ENCODE measurements at places on chromosomes 3 and 15.
A peak's percentile ranks its signal among the peaks of the same experiment; 100 is the strongest.

DNA sequence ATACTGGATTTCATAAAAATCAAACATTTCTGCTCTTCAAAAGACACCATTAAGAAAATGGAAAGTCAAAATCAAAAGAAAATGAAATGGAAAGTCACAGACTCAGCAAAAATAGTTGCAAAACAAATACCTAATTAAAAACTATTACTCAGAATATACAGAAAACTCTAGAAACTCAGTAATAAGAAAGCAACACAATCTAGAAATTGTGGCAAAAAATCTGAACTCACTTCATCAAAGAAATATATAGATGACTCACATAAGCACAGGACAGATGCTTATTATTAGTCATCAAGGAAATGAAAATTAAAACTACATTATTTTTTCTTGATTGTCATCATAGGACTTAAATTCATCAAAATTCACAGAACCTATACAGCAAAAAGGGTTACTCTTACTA lies 430.0 kb downstream of the SHQ1 start:
- DNase-seq, result no peak

- DNase-seq, result no peak
Observed at GRCh38 chr3:144033863-144034262, 62.2 kb downstream of the DIPK2A start.

DNA sequence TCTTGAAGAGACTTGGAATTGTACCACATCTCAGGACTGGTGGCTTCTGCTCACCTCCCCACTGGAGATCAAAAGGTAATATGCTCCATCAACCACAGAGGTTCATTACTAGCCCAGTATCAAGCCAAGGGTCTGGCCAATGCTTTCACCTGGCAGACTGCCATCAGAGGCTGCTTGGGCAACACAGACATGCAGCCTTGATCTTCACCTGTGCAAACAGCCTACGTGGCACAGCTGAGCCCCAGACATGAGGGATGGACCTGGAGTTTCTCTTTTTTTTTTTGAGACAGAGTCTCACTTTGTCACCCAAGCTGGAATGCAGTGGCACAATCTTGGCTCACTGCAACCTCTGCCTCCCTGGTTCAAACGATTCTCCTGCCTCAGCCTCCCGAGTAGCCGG lies 105.6 kb upstream of the HES1 start:
- no peak for DNase-seq

DNA sequence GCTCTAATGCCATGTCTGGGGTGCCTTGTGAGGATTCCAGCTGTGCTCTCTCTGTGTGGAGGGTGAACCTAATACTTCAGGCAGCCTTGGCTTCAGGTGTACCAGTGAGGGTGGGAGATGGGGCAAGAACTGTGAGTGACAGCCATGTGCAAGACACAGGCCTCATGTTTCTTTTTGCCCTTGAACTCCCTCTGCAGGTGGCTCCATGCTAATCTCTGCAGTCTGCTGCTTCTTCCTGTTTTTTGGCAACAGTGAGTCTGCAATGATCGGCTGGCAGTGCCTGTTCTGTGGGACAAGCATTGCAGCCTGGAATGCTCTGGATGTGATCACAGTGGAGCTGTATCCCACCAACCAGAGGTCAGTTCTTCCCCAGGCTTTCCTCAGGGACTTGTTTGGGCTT lies 189.3 kb downstream of the SV2B start:
- no peak for DNase-seq

DNA sequence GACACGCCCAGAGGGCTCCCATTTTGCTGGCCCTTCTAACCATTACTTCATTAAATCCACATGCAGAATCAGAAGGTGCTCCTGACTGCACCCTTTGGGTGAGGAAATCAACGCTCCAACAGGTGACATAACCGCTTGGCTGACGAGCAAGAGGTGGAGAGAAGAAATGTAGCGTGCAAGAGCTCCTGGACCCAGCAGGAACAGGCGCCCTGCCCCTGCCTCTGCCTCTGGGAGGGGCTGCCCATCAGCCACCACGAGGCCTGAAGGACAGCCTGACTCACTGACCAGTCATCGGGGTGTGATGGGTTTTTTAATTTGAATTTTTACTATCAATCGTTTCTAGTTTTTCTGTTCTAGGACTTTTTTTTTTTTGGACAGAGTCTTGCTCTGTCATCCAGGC lies 218.2 kb downstream of the ADAMTS17 start:
- no peak for DNase-seq

DNA sequence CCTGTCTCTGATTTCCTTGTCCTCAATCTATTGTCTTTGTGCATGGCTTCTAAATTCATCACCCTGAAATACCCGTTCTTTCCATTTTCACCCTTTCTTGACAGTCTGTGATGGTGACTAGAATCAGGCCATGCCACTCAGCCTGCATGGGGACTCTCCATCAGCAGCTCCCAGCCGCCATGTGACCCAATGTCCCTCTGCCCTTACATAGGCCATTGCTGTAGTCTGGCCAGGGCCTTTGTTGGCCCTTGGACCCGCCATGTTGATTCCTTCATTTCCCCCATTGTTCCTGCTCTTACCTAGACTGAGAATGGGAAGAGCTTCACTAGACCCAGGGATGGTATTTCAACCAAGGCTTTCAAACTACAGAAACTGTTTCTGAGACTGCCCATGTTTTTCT lies 45.8 kb downstream of the SPSB4 start:
- DNase-seq, result no peak

DNA sequence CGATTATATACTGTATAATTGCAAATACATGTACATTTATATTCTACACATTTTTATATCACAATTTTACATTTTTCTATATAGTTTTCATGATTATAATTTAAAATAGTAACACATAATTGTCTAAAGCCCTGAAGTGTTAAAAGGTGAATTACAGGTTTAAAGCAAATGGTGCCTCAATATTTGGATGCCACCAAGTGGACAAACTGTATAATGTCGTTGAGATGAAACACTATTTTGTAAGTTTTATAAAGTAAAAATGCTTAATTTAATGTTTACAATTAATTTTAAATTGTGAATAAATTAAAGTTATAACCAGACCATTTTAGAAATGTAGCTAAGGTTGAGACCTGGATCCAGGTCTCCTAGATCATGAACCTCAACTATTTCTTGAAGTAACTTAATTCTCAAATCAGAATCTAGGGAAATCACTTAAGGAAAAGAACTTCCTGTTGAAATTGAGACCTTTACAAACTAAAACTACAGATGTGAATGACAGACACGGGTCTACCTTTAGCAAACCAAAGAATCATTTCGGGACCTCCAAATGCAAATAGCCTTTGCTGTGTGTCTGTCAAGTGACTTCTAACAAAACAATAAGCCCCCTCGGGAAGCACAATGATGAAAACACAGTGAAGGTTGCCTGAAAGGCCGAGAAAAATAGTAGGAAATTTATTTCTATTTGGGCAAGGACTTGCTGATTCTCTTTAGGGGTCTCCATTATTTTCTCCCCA lies 37.8 kb downstream of the EHHADH start:
- no peak for DNase-seq

DNA sequence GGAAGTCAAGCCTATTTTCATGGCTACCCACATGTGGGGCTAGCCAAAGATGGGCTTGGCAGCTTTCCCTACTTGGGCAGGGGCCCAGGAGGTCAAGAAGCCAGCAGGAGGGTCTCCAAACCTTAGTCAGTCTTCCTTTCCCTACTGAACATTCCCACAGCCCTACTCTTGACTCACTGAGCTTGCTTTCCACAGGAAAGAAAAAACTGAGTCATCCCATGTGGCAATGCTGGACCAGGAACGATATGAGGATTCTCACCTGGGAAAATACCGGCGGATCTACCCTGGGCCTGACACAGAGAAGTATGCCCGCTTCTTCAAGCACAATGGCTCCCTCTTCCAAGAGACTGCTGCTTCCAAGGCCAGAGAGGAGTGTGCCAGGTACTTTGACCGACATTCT lies 3.7 kb upstream of the NGRN start:
- DNase-seq, result no peak

DNA sequence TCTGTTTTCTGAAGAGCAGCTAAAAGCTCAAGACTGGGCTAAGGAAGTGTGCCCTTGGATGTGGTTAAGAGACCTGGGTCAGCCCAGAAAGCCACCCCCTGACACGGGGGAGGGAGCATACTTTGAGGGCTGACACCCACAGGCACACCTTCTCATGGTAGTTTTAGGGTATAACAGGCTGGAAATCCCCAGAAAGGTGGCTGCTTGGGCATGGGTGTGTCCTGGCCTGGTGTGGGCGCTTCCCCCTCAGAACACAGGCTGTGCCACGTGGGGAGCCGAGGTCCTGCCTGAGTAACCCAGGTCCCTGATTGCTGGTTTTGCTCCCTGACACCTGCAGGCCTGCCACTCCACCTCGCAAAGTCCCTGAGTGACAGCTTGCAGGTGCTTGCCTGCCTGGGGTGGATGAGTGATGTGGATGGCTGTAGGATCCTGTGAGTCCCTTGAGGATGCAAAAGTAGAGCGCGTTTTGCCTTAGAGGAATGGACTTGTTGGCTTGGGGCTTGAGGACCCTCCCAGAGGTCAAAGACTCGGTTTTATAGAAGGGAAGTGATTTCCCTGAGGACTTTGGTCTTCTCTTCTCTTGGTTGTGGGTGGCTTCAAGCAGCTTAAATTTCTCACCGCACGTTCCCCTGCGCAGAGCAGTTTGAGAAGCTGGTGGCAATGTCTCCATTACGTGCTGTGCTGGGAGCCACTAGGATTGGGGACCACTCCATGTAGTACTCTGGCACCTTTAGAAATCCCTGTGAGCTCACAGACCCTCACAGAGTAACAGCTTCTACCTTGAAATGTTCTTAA lies 94.4 kb downstream of the DNASE1L3 start:
- no peak for DNase-seq

GRCh38 chr3:196082619-196082971 lies 705 bp upstream of the TFRC start:
- no peak for DNase-seq

GRCh38 chr3:160473221-160473620 lies 23.6 kb upstream of the TRIM59 start:
- no peak for DNase-seq

DNA sequence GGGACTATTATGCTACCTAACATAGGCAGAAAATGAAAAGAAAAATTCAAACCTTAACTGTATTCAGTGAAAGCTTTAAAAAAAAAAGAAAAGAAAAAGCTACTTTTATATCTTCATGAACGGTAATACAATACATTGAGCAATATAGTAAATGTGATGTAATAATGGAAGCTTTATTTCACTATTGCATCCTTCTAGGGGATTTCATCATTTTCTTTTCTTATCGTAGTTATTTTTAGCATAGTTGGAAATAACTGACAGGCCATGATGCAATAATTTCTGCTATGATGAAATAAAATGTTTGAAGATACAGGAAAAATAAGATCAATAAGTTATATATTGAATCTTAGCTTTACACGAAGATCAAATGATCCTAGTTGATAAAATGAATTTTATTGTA lies 40.3 kb upstream of the ZCWPW2 start:
- DNase-seq, result no peak

- DNase-seq, result no peak
Observed at GRCh38 chr15:77135181-77135580, 64.3 kb upstream of the TSPAN3 start.

GRCh38 chr3:147713234-147714133 lies 304.3 kb downstream of the ZIC1 start:
- no peak for DNase-seq

DNA sequence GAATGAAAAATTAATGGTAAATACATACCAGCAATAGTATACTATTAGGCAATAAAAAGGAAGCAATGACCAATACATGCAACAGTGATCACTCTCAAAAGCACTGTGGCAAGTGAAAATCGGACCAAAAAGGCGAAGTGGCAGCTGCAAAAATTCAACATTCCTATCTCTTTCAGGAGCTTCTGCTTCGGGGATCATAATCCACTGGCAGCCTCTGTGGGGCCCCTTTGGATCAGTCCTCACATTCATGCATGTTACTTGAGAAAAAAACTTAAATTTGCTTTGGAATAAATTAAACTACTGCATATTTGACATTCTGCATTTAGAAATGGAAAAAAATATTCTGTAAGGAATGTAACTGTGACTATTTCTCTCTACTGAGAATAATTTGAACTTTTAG lies 425.6 kb downstream of the NR2F2 start:
- no peak for DNase-seq

GRCh38 chr15:67542420-67543347 lies at the start of gene MAP2K5:
MAP2K5 (plus strand) TSS chr15:67542703; CDS start chr15:67543336, 633 bp downstream.
- peak; percentile 78 for DNase-seq

- no peak for DNase-seq
Observed at GRCh38 chr3:66469220-66469640, 31.6 kb downstream of the LRIG1 start.

GRCh38 chr3:75295013-75295412 lies 369.1 kb upstream of the FRG2C start:
- DNase-seq, result no peak

DNA sequence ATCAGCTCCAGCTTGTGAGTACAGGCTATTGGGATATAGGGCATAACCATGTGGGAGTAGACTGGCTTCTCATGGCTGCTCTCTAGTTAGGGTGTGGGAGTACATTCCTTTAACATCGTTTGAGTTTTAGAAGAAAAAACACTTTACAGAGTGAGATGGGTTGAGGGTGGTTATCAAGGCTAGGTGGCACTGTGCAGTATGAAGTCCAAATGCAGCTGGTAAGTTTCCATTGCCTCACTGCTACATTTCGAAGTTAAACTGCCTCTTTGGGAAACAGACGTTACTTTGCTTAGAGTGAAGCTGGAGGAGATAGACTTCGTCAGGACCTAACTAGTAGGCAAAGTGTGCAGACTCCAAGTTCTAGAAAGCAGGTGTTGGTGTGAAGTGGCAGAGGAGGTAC lies 192.4 kb downstream of the SQOR start:
- DNase-seq, result no peak

- DNase-seq, result no peak
Observed at GRCh38 chr3:109155828-109156227, 19.3 kb downstream of the C3orf85 start.

DNA sequence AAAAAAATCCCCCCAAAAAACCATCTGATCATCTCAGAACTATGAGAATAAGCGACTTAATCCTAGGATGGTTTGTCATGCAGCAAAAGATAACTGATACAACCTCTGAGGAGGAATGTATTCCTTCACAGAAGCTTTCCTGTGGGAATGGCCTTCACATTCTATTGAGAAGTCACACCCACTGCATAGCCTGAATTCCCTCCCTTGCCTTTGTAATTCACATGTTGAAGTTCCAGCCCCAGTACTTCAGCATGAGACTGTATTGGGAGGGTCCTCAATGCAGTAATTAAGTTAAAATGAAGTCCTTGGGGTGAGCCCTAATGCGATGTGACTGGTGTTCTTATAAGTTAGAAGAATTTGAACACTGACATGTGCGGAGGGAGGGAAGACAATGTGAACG lies 395.2 kb downstream of the TUSC7 start:
- no peak for DNase-seq

- no peak for DNase-seq
Observed at GRCh38 chr3:194262925-194263305, 88.2 kb downstream of the CPN2 start.

DNA sequence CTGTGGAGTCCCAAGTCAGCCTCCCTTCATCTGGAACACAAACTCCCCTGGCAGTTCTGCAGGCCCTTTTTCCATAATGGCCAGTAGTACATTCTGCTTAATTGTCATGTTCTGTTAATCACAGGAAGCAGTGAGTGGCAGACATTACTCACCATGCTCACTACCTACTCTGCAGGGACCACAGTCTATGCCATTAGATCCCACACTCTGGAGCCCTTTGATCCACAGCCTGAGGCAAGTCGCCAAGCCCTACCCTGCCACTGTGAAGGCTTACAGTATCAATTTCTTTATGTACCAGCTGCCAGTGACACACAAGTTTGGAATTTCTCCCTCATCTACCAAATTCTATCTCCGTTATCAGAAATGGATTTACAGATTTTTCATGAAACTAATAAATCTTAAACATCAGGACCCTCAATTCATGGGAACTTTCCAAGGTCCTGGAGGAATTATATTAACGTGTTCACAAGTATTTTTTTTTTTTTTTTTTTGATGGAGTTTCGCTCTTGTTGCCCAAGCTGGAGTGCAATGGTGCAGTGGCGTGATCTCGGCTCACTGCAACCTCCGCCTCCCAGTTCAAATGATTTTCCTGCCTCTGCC lies 20.6 kb upstream of the WWTR1 start:
- no peak for DNase-seq

Measured in activated naive CD4-positive, alpha-beta T cell (primary cell).